Stimulated activated CD8-positive, alpha-beta memory T cell treated with anti-CD3 and anti-CD28 coated beads, Interleukin-2, amount 100 ng/mL, for 48 hours (primary cell): ENCODE measurements at places on chromosomes 12 and 14.

- no peak for DNase-seq
These were observed 261.7 kb upstream of the FKBP4 start for GRCh38 chr12:2533036-2533435.

DNA sequence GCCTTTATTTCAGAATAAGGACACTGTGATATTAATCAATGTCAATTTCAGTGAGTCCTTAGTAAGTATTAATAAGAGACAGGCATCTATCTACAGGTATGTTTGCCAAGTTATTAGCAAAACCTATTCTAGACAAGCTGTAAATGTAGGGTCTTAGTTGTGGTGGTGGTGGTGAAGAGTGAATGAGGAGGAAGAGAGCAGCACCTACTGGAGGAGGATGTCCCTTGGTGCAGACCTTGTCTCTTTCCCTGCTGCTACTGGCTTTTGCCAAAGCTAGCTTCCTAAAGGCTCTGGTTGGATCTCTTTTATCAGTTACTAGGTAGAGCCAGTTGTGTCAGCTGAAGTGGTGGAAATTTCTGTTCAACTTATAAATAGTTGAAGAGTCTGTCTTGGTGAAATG, 304.8 kb upstream of the ATP2B1 start:
- DNase-seq = no peak

DNA sequence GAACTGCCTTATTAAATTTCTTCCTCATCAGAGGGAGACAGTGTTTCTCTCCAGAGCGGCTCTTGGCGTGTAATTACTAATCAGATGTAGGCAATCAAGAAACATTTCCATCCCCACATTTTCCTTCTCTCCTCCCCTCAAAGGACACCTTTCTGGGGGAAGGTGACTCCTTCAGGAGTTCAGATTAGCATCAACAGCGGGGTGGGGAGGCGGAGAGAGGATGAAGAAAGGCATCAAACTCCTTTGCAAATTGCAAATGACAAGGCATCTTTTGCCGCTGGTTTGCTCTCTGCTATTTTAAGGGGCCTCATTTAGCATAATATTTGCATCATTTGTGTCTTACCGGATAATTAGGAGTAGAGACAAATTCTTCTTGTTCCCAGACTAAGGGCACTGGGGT, 231.7 kb upstream of the SRRM4 start:
- DNase-seq = no peak

DNA sequence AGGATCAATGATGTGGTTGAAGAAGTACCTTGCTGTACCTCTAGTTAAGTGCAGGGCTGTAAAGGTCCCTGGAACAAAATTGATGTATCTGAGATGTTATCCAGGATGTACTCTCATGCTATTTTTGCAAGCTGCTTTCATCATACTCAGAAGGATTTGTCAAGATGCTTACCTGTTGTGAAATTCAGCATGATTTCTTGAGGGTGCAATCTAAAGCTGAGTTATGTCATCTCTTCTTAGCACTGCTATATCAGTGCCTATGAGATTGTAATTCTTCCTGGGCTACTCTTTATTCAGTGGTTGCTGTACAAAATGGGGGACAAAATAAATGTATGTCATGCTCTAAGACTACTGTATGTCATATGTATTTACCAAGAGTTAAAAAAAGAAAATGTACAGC, 340.7 kb upstream of the LMO3 start:
- DNase-seq = no peak

- no peak for DNase-seq
These were observed 118.8 kb downstream of the FOXN3 start for GRCh38 chr14:89298056-89298834.

DNA sequence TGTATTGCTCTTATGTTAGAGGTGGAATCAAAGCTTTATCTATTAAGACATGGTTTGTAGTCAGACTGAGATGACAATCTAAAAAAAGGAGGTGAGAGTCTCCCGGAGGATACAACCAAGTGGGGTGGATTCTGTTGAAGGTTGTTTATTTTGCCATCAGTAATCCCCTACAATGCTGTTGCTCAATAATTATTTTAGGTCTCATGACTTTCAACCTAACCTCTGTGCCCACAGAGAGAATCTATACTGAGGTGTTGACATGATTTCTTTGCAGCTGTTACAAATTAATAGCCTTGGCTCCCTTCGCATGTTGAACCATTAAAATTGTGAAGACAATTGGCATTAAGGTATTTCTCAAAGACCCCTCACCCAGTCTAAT, 28.7 kb upstream of the FOS start:
- DNase-seq = no peak

DNA sequence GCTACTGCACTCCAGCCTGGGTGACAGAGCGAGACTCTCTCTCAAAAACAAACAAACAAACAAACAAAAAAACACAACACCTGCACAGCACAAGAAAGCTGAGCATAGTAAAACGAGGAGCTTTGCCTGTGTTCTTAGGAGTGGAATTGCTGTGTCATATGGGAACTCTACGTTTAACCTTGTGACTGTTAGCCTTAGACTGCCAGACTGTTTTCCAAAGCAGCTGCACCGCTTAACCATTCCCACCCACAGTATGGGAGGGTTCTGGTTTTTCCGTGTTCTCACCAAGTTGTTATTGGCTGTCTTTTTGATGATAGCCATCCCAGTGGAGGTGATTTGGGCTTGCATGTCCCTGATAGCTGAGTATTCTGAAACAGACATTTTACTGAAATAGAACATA, 9.2 kb downstream of the WNT5B start:
- no peak for DNase-seq

GRCh38 chr12:69633061-69633460, 22.4 kb upstream of the LRRC10 start:
- no peak for DNase-seq

DNA sequence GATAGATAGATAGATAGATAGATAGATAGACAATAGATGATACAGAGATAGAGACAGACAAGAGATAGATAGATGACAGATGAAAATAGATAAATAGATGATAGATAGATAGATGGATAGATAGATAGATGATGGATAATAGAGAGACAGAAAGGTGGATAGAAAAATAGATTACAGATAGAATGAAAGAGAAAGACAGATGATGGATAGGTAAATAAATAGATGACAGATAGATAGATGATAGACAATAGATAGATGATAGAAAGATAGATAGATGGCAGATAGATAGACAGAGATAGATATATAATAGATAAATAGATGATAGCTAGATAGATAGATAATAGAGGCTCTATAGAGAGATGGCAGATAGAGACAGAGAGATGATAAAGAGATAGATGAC, 523.0 kb downstream of the BCL11B start:
- no peak for DNase-seq
